Epithelial cell of umbilical artery (primary cell): ENCODE measurements at places on chromosomes 1 and 21. TPM values are rescaled to one million over a fixed set of nuclear protein-coding genes. Genes with fewer than 3 reads are reported as not detected.

C1orf94 gene
- not detected in 2 replicates for total RNA-seq

BTBD19 gene
- total RNA-seq: 8.1 and 8.2 TPM in 2 replicates

LHX8 gene
- total RNA-seq: not detected in 2 replicates

TCP10L gene
- total RNA-seq: not detected in 2 replicates

PTPN22 gene
- 2.7 and 5.2 TPM in 2 replicates for total RNA-seq

KCNK2 gene
- total RNA-seq: 0.15 TPM in 1 of 2 replicates, not detected in the other

NR1I3 gene
- total RNA-seq: not detected in 2 replicates

OR2T35 gene
- total RNA-seq: not detected in 2 replicates

DMBX1 gene
- not detected in 2 replicates for total RNA-seq

TARBP1 gene
- total RNA-seq: 21.6 and 23.4 TPM in 2 replicates

FASLG gene
- total RNA-seq: not detected in 2 replicates
